ENCODE measurements at places on chromosomes 4 and X. TPM values are rescaled to one million over a fixed set of nuclear protein-coding genes. Genes with fewer than 3 reads are reported as not detected.

DNA sequence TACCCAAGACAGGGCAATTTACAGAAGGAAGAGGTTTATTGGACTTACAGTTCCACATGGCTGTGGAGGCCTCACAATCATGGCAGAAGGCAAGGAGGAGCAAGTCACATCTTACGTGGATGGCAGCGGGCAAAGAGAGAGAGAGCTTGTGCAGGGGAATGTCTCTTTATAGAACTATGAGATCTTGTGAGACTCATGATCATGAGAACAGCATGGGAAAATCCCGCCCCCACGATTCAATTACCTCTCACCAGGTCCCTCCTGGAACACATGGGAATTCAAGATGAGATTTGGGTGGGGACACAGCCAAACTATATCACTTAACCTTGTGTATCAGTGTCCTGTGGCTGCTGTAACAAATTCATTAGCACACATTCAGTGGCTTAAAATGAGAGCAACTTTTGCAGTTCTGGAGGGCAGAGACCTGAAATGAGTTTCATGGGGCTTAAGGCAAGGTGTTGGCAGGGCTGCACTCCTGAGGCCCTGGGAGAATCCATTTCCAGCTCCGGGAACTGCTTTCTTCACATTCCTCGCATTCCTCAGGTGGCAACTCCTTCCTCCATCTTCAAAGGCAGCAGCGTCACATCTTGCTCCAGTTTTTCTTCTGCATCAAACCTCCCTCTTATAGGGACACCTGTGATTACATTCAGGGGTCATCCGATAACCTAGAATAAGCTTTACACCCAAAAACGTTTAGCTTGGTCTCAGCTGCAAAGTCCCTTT is 22.3 kb upstream of the NSG1 start:
- DNase-seq = no peak
- no peak overlapping the region for H3K4me3 ChIP-seq
- H3K27ac ChIP-seq = no peak overlapping the region
- H3K4me1 ChIP-seq = no peaks in the 10 kb centered on the region
- no peaks in the 10 kb centered on the region for H3K36me3 ChIP-seq

- no peak for DNase-seq
- H3K27me3 ChIP-seq = no peaks in the 10 kb centered on the region
- no peaks in the 10 kb centered on the region for H3K36me3 ChIP-seq
- H3K4me1 ChIP-seq = no peaks in the 10 kb centered on the region
- H3K4me3 ChIP-seq = no peak overlapping the region
Observed at GRCh38 chr4:5409972-5410618, 298.3 kb downstream of the EVC2 start.

DNA sequence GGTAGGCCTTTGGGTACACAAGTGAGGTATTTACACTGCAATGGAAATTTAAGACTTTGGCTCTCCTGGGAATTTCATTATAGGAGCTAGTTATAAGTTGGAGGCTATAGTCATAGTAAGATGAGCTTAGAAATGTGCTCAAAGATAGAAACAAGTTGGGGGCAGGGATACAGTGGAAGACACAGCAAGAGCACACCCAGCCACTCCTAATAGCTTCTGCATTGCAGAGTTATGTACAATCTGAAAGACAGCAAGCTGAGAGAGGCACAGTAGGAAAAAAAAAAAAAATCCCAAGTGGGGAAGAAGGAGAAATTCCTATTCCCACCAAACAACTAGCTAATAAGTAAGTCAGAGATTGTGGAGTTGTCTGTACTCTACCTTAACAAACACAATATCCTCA is 41.9 kb upstream of the TAF9B start:
- no peak overlapping the region for H3K27ac ChIP-seq
- H3K4me3 ChIP-seq = no peak overlapping the region
- H3K4me1 ChIP-seq = no peaks in the 10 kb centered on the region
- DNase-seq = no peak
- H3K36me3 ChIP-seq = no peaks in the 10 kb centered on the region
- no peaks in the 10 kb centered on the region for H3K27me3 ChIP-seq

The RIPPLY1 gene
- total RNA-seq = not detected

GRCh38 chrX:40579141-40579540 is 1.6 kb upstream of the ATP6AP2 start:
- peaks cover 4% of the 10 kb centered on the region for H3K4me1 ChIP-seq
- H3K4me3 ChIP-seq = no peak overlapping the region
- H3K27me3 ChIP-seq = no peaks in the 10 kb centered on the region
- DNase-seq = no peak
- H3K27ac ChIP-seq = no peak overlapping the region

The ITIH6 gene
- not detected for total RNA-seq

DNA sequence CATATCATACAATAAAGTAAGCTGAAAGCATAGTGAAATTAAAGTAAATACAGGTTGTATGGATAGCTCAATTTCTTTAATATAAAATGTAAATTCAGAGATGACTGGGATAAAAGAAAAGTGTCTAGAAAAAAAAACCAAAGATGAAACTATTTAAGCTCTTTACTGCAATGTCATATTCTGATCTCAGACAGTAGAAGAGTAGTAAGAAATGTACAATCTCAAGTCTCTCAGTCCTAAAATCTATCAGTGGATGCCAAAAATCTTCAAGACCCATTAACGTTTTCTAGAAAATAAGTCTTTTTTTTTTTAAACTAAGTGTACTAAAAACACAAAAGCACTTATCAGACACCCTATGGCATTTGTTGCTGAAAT is 13.8 kb downstream of the MGARP start:
- H3K4me3 ChIP-seq = peak overlapping the region; percentile 54
- DNase-seq = no peak
- no peak overlapping the region for H3K27ac ChIP-seq
- H3K4me1 ChIP-seq = peaks cover 11% of the 10 kb centered on the region
- no peaks in the 10 kb centered on the region for H3K36me3 ChIP-seq

The CLIC2 gene
- total RNA-seq = not detected

DNA sequence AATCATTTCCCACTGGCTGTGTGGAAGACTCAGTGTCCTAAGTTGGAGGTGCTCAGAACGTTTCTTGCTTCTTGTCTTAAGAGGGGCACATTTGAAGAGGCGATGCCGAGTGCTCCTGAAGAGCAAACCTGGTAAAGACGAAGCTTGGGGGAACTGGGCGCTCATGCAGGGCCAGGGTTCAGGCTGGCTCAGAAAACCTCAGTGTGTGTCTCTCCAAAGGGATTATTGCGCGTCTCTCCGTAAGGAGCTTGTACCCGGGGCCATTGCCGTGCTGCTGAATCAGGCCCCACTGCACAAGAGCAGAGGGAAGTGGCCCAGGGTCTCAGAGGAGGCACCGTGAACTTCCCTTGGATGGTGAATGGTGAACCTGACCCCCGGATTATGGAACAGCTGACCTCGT is 44.4 kb downstream of the PSAPL1 start:
- no peaks in the 10 kb centered on the region for H3K36me3 ChIP-seq
- H3K27ac ChIP-seq = no peak overlapping the region
- H3K4me1 ChIP-seq = peaks cover 15% of the 10 kb centered on the region
- H3K4me3 ChIP-seq = no peak overlapping the region
- DNase-seq = no peak
- peaks cover 3% of the 10 kb centered on the region for H3K27me3 ChIP-seq

- H3K4me1 ChIP-seq = no peaks in the 10 kb centered on the region
- no peaks in the 10 kb centered on the region for H3K27me3 ChIP-seq
- H3K27ac ChIP-seq = no peak overlapping the region
- DNase-seq = no peak
Observed at GRCh38 chr4:77854431-77855111, 8.1 kb upstream of the MRPL1 start.

DNA sequence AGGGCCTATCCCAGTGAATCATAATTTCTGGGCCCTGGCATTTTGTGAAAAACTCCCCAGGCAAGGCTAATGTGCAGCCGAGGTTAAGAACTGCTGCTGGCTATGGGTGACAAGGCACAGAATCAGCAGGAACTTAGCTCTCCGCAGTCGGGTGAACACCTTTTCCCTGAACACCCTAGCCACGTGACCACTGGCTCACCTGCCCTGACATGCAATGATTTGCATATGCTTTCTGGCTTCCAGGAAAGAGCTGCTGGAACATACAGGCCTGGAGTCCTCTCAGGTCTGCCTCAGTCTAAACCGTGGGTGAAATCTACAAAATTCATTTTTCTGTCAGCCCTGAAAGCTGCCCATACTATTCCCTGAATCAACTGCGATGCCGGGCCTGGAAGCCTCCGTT is 56.6 kb downstream of the ZNF827 start:
- H3K4me1 ChIP-seq = peaks cover 15% of the 10 kb centered on the region
- H3K27ac ChIP-seq = no peak overlapping the region
- no peak overlapping the region for H3K4me3 ChIP-seq
- no peaks in the 10 kb centered on the region for H3K27me3 ChIP-seq
- peaks cover 7% of the 10 kb centered on the region for H3K36me3 ChIP-seq

DNA sequence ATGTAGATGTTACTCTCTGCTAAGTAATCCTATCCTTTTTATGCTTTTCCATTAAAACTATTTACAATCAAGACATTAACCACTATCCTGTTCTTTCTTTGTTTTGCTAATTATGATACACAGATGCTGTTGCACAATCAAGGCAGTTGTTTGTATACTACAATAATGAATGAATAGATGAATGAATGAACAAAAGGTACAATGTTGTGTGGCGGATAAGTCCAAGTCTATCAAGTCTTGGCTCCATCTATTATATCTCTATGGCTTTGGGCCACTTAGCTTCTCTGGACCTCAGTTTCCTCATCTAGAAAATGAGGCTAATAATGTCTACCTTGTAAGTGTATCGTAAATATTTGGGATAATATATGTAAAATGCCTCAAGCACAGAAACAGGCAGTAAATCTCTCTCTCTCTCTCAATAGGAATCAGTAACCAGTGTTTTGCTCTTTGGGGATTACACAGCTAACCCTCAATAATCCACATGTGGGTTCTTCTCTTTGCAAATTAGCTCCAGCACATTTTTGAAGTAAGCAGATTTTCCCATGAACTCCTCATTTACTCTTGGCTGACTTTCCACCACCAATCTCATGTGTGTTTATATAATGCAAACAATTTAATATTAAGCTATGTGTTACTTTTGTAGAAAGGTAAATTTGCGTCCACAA is 27.8 kb upstream of the TSPAN5 start:
- no peak for DNase-seq
- no peaks in the 10 kb centered on the region for H3K27me3 ChIP-seq
- no peak overlapping the region for H3K27ac ChIP-seq
- no peak overlapping the region for H3K4me3 ChIP-seq

GRCh38 chr4:38366456-38366855 is 297.5 kb upstream of the KLF3 start:
- H3K4me1 ChIP-seq = peaks cover 20% of the 10 kb centered on the region
- H3K4me3 ChIP-seq = no peak overlapping the region
- no peaks in the 10 kb centered on the region for H3K36me3 ChIP-seq
- no peaks in the 10 kb centered on the region for H3K27me3 ChIP-seq
- no peak overlapping the region for H3K27ac ChIP-seq

The HUWE1 gene
- 215 TPM for total RNA-seq

The ZNF711 gene
- total RNA-seq = 10.8 TPM

DNA sequence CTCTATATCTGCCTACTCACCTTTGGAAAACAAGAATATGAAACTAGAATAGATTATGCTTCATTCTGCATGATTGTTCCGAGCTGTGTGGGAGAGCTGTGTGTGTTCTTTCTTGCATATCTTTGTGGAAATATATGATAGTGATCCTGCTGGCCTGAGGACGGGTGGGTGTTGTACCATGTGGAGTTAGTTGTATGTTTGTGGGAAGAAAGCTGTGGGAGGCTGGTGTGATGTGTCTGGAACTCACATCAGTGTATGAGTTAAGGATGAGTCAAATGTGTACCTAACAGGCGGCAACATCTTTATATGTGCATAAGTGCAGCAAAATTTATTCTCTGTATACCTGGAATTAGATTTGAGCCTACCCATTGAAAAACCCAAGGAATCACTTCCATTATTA is 208.1 kb upstream of the ADGRL3 start:
- peak; percentile 36 for DNase-seq
- no peaks in the 10 kb centered on the region for H3K27me3 ChIP-seq
- H3K36me3 ChIP-seq = no peaks in the 10 kb centered on the region
- no peak overlapping the region for H3K4me3 ChIP-seq

The KLB gene
- total RNA-seq = not detected

DNA sequence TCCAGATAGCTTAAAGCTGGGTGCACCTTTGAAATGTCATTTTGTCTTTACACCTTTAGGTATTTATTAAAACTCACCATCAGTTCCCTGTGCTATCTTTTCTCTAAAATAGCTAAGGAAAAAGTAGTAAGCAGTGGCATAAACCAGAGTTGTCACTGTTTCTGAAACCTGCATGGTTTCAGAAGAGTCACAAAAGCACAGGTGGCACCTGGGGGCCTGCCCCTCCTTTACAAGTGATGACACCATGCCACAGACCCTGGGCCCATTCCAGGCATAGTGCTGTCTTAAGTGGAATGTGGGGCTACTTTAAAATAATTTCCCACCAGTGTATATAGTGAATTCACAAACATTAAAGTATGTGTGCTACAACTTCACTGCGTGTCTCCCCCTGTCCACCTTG is 47.8 kb downstream of the DCUN1D4 start:
- no peak for DNase-seq
- peaks cover 21% of the 10 kb centered on the region for H3K36me3 ChIP-seq
- no peak overlapping the region for H3K27ac ChIP-seq
- peaks cover 6% of the 10 kb centered on the region for H3K4me1 ChIP-seq
- H3K27me3 ChIP-seq = no peaks in the 10 kb centered on the region

GRCh38 chrX:150683536-150684146 is 9.6 kb upstream of the MTMR1 start:
- peaks cover 5% of the 10 kb centered on the region for H3K4me1 ChIP-seq
- H3K36me3 ChIP-seq = no peaks in the 10 kb centered on the region
- no peak overlapping the region for H3K4me3 ChIP-seq
- no peak for DNase-seq

The FAM47B gene
- total RNA-seq = not detected

The KLHL8 gene
- 12.4 TPM for total RNA-seq

DNA sequence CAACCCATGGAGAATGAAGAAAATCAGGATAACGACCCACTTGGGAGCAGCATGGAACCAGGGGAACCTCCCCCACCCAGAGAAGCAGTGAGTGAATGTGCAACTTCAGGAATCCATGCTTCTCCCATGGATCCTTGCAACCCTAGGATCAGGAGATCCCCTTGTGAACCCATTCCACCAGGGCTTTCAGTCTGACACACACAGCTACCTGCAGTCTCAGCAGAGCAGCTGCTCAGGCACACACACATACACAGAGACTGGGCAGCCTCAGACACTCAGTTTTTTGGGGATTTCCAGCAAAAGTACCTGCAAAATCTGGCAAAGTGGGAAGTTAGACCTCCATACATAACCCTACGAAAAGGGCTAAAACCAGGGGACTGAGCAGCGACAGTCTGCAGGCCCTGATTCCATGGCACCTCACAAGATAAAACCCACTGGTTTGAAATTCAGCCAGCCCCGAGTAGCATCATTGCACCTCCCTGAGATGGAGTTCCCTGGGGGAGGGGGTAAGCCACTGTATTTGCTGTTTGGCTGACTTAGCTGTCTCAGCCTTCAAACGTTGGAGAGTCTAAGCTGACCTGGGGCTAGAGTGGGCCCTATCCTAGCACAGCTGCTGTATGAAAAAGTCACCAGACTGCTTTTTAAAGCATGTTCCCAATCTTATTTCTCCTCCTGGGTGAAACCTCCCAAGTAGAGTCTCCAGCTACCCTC is 737.5 kb upstream of the NDST4 start:
- no peaks in the 10 kb centered on the region for H3K27me3 ChIP-seq
- DNase-seq = no peak
- H3K4me1 ChIP-seq = no peaks in the 10 kb centered on the region
- no peak overlapping the region for H3K27ac ChIP-seq
- no peaks in the 10 kb centered on the region for H3K36me3 ChIP-seq

Measured in astrocyte (in vitro differentiated cells and primary cell).